Hindlimb muscle (tissue), 1 donor: ENCODE measurements at places on chromosomes 3 and 15. TPM values are rescaled to one million over a fixed set of nuclear protein-coding genes. Genes with fewer than 3 reads are reported as not detected.

MUC20 gene
- polyA plus RNA-seq = 6.6 TPM

HAPLN3 gene
- polyA plus RNA-seq = 6.1 TPM

GRCh38 chr3:5348229-5348902 lies 160.9 kb downstream of the EDEM1 start:
- no peak for DNase-seq

- no peak for DNase-seq
These were observed 25.4 kb downstream of the SYNM start for GRCh38 chr15:99130314-99130713.

- no peak for DNase-seq
These were observed 26.4 kb downstream of the TOMM70 start for GRCh38 chr3:100374521-100374920.

GRCh38 chr3:44424758-44425157 lies 52.7 kb downstream of the ZNF445 start:
- no peak for DNase-seq
